AG08396 (cell line): ENCODE measurements at places on chromosomes 3 and 15.
A peak's percentile ranks its signal among the peaks of the same experiment; 100 is the strongest.

GRCh38 chr15:89958107-89958805, 42.9 kb upstream of the ZNF710 start:
- DNase-seq = no peak

- DNase-seq = no peak
Measured at GRCh38 chr15:48928877-48929538, 34.7 kb downstream of the SHC4 start.

DNA sequence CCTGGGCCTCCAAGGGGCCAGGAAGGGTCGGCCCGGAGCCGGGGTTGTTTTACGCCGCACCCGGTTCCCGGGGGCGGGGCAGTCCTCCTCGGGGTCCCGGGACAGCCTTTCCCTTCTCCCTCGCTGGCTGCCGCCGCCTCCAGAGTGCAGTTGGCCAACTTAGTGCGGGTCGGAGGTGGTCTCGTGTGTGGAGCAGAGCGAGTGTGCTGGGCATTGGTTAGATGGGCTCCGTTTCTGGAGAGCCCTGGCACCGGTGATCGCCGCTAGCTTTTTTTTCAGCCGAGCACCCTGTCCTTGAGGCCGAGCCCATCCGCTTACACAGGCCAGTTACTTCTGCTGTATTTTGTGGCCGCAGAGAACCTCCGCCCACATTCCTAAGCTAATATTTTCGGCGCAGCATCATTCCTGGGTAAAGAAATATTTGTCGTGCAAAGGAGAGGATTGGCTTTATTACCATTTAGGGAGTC, 585 bp downstream of the KIF23 start:
- DNase-seq = peak; percentile 87

- DNase-seq = no peak
Measured at GRCh38 chr3:126146525-126147146, 33.8 kb downstream of the ALDH1L1 start.

GRCh38 chr3:118228151-118228550, 806.5 kb downstream of the IGSF11 start:
- no peak for DNase-seq

DNA sequence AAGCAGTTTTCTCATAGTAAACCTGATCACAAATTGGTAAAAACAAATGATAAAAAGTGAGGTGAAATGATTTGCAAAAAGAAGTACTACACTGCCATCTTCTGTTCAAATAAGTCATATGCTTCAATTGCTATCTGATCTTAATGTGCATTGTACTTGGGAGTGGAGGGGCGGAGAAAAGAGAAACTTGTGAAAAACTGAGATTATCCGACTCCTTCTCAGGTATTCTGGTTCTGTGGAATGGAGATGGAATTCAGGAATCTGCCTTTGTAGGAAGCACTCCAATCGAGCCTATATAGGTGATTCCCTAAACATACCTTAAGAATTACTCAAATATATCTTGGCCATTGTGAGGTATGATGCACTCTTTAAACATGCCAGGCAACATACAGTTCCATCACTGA, 180.6 kb downstream of the CHL1 start:
- no peak for DNase-seq

- DNase-seq = no peak
Measured at GRCh38 chr3:55601366-55602080, 114.4 kb upstream of the WNT5A start.

- no peak for DNase-seq
Measured at GRCh38 chr3:157857440-157857839, 248.8 kb downstream of the SHOX2 start.

DNA sequence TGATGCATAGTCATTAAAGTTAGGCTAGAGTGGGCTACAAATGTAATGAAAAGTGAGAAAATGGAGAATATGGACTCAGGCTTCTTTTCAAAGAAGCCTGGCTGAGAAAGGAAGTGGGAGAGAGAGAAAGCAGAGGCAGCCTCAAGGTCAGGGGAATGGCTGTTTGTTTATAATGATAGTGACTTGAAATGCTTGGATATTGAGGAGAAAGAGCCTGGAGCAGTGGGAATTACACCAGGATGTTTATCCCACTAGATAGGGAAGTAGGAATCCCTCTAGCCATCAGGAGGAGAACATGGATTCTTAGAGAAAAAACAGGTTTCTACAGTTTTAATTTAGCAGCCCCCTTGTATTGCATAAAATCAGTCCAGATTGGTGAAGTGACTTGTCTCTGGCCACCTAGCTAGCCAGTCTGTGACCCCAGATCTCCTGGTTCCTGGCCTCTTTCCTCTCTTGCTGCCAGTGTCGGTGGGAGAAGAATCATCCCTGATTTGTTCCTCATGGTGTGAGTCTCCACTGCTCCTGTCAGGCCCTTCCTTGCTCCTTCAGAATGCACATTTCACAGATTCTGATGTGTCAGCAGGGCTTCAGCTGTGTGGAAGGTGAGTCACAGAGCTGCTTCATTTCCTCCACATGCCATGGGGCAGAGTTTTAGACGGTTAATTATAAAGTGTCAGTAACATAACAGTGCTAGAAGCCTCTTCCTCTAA, 32.9 kb downstream of the SEMA6D start:
- DNase-seq = peak; percentile 75

DNA sequence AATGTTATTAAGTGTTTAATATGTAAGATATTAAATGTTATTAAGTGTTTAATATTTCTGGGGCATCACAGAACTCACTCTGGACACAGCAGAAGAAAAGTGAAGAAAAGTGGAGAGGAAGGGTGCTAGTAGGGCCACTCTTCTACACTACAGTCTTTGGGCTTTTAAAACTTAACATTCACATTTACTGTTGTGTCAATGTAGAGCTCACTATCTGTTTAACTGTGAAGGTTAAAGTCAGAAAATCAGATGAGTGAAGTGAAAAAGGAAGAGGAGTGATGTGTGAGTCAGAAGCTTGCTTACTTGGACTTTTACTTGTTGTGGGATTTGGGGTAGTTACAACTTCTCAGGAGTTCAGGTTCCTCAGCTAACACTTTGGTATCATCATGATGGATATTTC, 145.3 kb upstream of the DNAJC19 start:
- DNase-seq = no peak

GRCh38 chr3:76679541-76679940, 360.4 kb upstream of the ROBO2 start:
- no peak for DNase-seq

GRCh38 chr3:65963787-65964677, 74.7 kb downstream of the MAGI1 start:
- DNase-seq = peak; percentile 59

GRCh38 chr3:71055257-71056001, 528.1 kb downstream of the FOXP1 start:
- no peak for DNase-seq

GRCh38 chr3:16444344-16444743, 69.2 kb downstream of the RFTN1 start:
- no peak for DNase-seq

GRCh38 chr15:60695713-60696522, 217.0 kb upstream of the ICE2 start:
- no peak for DNase-seq

- DNase-seq = no peak
Measured at GRCh38 chr3:26622621-26623418, at the start of gene LRRC3B. LRRC3B (plus strand) TSS chr3:26622772; CDS start chr3:26709673, 86,901 bp downstream.

DNA sequence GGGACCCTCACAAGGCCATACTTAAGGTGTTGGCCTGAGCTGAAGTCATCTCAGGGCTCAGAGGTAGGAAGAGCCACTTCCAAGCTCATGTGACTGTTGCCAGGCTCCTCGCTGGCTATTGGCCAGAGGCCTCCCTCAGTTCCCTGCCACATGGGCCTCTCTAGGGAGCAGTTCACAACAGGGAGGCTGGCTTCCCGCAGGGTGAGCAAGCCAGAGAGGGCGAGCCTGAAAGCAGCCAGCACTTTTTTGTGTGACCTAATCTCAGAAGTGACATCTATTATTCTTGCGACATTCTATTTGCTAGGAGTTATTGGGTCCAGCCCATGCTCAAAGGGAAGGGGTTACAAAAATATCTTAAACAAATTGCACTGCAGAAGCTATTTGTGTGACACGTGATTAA, 201.4 kb downstream of the SSR3 start:
- DNase-seq = no peak

GRCh38 chr15:80404057-80404760, at the start of gene ARNT2:
ARNT2 (plus strand) TSS chr15:80404382; CDS start chr15:80404516, 134 bp downstream.
- peak; percentile 74 for DNase-seq

DNA sequence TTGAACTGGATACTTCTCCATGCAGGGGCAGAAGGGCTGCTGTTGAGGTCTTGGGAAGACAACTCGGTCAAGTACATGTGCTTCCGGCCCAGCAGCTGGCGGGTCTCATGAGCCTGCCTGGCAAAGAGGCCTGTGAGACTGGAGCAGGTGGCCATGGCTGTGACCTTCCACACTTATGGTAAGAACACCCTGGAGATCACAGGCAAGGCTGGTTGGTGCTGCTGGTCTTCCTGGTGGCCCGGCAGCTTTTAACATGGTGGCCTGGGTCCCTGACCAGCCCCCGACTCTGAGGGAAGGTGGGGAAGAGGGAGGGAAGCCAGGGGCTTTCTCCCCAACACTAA, 15.4 kb downstream of the CHRD start:
- no peak for DNase-seq

DNA sequence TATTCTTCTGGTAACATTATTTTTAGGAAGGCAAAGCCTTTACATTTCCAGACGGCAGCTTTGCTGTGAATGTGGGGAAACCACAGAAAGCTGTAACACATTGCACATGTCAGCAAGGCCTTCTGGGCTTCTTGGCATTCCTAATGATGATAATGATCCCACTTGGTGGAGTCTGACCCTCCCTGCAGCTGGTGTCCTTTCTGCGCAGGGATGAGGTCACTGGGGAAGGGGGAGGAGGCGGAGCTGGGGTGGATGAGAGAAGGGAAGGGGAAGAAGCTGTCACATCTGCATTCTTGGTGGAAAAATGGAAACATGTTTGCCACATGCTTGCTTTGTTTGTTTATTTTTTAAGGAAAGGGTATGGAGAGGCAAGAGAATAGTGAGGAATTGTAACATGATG, 68.6 kb downstream of the FILIP1L start:
- peak; percentile 65 for DNase-seq

DNA sequence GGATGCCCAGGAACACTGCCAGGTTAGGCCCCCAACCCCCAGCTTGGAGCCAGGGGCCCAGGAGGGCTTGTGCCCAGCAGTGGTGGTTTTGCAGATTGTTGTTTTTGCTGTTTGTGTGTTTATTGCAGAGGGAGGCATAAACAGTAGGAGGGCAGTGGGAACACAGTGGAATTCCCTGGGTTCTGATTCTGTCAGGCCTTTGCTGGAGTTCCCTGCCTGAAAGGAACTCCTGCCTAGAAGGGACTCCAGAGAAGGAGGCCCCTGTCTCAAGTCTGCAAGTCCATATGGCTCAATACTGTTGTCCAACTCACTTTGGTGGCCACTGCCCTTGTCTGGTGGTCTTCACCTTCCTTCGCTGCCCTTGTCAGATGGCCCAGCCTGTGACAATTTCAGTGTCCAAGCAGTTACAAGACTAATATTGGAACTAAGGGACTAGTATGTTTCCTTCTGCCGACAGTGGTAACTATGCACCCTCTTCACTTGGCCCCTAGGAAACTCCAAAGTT, 47.4 kb upstream of the RAB6B start:
- DNase-seq = no peak
